ENCODE measurements at places on chromosomes 16 and 17.

- DNase-seq: no peak
Measured at GRCh38 chr17:66676421-66676820, 158.5 kb upstream of the CACNG5 start.

- DNase-seq: no peak
Measured at GRCh38 chr17:19317359-19318095, 45.0 kb downstream of the B9D1 start.

DNA sequence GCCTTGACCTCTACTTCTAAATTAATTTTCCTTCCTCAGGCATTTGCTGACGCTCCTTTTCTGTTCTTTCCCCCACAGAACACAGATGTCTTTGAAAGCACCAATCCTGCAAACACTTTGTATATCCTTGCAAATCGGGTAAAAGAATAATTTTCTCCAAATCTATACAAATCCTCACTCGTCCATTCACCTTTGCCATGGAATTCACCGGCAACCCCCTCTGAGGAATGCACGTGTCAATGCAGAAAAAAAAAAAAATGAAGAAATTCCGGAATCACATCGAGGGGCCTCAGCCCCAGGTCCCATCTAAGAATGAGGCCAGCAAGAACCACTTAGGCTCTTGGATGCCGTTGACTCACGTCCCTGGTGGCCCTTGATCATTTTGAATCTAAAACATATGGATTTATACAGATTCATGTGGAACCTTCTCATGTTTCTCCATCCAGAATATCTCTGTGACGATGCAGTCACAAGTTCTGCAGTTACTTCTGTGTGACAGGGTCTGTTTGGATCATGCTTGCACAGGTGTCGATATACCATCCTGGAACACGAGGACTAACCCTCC, 136.9 kb downstream of the RBFOX3 start:
- no peak for DNase-seq

GRCh38 chr17:83148317-83149028, 69.1 kb downstream of the METRNL start:
- no peak for DNase-seq

- DNase-seq: no peak
Measured at GRCh38 chr17:71187145-71187878, 933.5 kb upstream of the SOX9 start.

GRCh38 chr16:47448830-47449575, 11.9 kb downstream of the ITFG1 start:
- DNase-seq: no peak

DNA sequence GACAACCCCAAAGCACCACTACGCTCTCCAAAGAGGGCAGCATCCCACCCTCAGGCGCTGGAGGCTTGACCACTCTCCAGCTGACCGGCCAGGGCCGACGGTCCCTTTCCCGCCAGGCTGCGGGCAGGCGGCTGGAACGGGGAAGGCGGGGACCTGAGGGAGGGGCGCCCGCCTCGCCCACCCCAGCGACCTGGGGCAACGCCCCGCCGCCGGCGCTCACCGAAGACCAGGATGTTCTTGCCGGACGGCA, 431 bp downstream of the DYNC1LI2 start:
- no peak for DNase-seq

GRCh38 chr16:31108794-31109558, 790 bp downstream of the BCKDK start:
- no peak for DNase-seq

DNA sequence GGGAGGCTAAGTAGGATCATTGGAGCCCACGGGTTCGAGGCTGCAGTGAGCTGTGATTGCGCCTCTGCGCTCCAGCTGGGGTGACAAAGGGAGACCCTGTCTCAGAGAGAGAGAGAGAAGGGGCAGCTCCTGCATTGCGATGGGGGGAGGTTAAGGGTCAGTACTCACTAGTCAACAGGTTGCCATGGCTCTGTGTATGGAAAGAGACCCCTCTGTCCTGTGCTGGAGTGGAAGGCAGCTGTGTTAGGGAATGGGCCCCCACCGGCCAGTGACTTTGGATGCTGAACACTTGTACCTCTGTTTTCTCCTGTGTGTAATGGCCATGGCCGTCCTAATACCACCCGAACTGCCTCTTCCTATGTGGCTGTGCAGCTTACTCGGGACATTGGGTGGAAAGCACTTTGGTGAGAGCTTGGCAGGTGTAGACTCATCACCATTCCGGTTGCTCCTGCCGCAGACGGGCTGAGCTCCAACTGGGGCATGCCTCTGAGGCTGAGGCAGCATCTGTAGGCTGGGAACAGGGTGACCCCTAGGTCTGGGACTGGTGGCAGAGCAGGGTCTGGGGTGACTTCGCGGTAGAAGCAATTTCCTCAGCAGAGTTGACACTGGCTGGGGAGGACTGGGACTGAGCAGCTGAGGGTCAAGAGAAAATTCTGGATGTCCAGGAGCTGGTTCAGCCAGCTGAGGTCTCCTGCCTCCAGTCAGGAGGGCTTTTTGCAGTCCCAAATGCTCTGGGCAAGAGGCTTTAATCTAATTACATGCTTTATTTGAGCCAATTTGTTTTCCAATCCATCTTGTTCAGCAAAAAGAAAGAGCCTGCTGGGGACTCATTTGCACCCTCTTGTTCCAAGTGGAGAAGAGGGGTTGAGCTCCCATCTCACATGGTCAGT, 184.5 kb downstream of the NTN1 start:
- no peak for DNase-seq

DNA sequence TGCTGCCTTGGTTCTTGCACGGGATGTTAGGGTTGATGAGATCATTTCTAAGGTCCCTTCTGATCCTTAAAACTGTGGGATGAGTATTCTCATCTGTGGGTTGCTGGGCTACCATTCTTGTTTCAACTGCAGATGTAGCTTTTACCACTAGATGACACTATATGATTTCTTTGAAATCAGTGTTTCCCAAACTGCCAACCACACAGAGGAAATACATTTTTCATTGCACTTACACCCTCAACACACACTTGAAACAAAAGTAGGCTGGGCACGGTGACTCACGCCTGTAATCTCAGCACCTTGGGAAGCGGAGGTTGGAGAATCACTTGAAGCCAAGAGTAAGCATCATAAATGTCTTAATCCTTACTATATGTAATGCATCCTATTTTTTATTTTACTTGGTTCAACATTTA, 15.3 kb downstream of the LCMT1 start:
- DNase-seq: no peak

DNA sequence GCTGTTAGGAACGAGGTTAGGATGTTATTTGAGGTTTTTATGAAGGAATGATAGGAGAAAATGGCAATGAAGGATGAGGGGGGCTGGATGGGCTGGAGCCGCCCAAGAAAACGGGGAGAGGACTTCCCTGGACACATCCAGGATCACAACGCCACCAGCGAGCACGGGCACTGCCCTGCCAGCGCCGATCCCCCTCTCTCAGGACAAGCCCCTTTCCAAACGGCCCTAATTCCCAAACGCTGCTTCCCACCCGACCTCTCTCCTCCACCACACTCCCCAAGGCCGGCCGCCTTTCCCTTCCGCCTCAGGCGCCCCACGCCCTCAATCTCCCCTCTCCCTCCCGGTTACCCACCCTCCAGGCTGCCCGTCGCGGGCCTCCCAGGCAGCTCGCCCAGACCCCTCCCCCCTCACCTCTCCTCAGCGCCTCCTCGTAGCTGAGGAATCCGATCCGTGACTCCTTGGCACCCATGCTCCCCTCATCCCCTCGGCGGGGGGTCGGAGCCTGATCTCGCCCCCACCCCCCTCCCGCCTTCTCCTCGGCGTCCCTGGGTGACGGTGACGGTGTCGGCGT, 377 bp downstream of the USP32 start:
- DNase-seq: no peak

DNA sequence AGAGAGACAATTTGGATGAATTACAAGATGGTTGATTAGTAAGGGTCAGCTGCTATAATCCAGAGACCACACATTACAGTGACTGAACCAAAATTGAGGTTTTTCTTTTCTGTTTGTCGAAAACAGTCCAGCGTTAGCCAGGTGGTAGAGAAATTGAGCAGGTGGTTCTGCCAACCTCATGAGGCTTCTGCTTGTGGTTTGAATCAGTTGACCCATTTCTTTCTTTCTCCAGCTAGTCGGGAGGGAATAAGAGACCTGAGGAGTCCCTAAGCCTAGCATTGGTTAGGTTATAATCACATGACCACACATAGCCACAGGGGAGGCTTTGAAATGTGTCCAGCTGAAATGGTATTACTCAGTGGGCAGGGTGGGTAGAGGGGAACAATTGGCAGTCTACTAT, 504.6 kb downstream of the HS3ST4 start:
- no peak for DNase-seq

- DNase-seq: no peak
Measured at GRCh38 chr17:17561408-17562145, 29.9 kb downstream of the PEMT start.

GRCh38 chr16:67356396-67356795, 29.8 kb downstream of the LRRC36 start:
- DNase-seq: no peak

DNA sequence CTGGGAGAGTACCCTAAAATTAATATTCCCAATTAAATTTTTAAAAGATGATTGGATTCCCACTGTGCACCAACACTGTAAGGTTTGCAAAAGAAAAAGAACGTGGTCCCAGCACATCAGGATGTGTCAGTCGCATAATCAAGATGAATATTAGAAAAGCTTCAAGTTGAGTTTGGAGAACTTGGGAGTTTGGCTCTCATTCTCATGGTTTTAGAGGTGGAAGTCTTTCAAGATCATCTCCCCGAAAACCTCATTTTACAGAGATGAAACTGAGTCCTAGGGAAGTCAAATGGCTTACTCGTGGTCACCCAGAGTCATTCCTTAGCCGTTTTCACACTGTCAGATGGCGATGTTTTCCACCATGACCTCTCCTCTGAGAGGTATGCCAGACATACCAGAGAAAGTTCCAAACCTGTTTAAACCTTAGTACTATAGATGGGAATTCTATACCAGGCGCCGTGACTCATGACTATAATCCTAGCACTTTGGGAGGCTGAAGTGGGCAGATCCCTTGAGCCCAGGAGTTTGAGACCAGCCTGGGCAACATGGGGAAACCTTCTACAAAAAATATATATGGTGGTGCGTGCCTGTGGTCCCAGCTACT, 1.2 kb downstream of the SEC14L1 start:
- no peak for DNase-seq

DNA sequence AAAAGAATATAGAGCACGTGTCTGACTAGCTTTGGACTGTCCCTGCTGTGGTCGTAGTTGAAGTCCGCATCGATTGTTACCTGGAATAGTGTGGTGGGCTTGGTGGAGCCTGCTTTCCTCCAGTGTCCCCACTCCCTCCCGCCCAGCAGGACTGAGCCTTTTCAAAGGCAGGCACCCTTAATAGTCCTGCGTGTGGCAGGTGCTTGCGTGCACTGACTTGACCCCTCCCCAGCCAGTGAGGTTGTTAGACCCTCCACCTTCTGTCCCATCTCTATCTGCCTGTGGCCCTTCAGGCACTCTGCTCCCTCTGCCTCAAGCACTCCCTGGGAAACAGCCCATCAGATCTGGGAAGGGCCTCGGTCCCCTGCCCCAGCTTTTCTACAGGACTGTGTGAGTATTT, 36.6 kb downstream of the TMEM11 start:
- DNase-seq: no peak

GRCh38 chr16:75593825-75594820, 27.9 kb downstream of the GABARAPL2 start:
- DNase-seq: no peak

DNA sequence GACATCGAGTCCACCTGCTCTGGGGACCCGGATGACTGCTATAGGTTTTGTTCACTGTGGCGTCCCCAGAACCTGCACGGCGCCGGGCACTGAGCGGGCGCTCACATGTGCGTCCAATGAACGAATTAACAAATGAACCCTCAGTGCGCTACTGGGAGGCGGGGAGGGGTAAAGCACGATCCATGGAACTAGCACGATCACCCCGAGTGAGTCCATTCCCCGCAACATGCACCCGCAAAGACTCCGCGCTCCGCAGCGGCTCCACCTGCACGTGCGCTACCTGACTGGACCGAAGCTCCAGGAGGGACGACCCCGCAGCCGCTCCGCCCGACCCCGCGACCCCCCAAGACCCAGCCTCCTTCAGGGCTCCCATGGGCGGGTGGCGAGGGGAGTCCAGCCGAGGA, 491 bp downstream of the TRAP1 start:
- DNase-seq: no peak

DNA sequence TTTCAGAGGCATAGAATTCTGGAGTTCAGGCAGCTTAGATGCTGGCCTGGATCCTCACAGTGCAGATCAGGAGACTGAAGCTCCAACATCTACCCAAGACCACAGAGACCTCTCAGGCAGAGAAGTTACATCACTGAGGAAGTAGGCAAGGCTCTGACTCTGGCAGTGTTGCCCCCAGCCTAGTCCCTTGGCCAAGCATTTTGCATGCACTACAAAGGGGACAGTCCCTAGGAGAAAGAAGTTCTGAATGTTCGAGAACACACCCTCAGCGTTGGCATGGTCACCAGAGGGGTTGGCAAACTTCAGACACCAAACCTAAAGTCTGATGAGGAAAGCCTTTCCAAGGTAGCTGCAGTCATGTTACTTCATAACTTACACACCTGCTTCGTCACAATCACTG, 2.5 kb downstream of the RANBP10 start:
- no peak for DNase-seq

- DNase-seq: peak; percentile 18
Measured at GRCh38 chr17:82400830-82401229, 17.3 kb upstream of the HEXD start.

GRCh38 chr17:1995907-1996799, 29.0 kb downstream of the RTN4RL1 start:
- DNase-seq: no peak

DNA sequence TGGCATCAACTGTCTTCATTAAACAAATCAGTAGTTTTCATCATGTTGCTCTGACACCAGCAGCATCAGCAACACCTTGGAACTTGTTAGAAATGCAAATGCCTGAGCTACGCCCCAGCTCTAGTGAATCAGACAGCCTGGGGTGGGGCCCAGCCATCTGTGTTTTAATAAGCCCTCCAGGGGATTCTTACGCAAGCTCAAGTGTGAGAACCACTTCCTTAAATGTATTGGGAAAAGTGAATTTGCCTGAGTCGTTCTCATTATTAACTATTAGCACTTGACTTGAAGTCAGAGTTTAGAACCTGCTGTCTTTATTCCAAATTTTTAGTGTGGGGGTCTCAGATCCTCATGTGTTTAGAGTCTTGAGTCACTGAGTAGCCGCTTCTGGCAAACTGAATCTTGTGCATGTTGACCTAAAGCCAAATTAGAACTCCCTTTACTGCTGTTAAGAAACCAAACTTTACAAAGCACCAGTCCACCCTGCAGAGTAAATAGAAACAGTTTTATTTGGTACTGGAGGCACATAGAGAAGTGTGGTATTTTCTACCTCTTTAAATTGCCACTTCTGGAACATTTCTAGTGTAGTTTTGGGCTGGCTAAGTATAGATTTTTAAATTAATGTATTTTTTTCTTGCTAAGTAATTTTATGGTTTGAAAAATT, 137.4 kb upstream of the COX10 start:
- DNase-seq: no peak

- DNase-seq: no peak
Measured at GRCh38 chr16:51852892-51853291, 694.1 kb downstream of the TOX3 start.

- DNase-seq: no peak
Measured at GRCh38 chr16:11241480-11242204, 14.4 kb downstream of the SOCS1 start.

GRCh38 chr16:10552998-10553491, 27.4 kb downstream of the EMP2 start:
- peak; percentile 9 for DNase-seq

Data from stimulated activated CD8-positive, alpha-beta memory T cell treated with anti-CD3 and anti-CD28 coated beads, Interleukin-12 subunit alpha, Interleukin-12 subunit beta, amount 100 ng/mL, for 1 hour (primary cell).